ENCODE measurements at places on chromosomes 2 and 18.

- DNase-seq, result no peak
These were observed 76.5 kb upstream of the DLX2 start for GRCh38 chr2:172179045-172179701.

GRCh38 chr2:22942441-22942840 is 442.5 kb upstream of the KLHL29 start:
- DNase-seq, result no peak

GRCh38 chr2:100606332-100606725 is 43.5 kb downstream of the PDCL3 start:
- no peak for DNase-seq

DNA sequence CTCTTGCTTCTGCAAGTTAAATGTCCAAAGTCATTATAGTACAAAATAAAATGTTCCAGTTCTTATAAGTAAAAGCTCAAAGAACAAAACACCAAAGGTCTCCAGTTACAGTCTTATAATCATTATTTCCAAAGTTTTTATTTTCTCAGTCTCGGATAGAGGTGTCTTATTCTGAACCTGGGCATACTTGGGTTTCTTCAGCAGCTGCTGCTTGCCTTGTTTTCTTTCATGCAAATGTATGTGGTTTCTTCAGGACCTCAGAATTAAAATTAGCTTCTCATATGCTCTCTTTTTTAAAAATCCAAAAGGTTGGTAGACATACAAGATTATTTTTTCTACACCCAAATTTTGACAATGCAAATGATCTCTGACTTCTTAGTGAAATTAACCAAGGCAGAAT is 383.0 kb downstream of the METTL4 start:
- DNase-seq, result no peak

DNA sequence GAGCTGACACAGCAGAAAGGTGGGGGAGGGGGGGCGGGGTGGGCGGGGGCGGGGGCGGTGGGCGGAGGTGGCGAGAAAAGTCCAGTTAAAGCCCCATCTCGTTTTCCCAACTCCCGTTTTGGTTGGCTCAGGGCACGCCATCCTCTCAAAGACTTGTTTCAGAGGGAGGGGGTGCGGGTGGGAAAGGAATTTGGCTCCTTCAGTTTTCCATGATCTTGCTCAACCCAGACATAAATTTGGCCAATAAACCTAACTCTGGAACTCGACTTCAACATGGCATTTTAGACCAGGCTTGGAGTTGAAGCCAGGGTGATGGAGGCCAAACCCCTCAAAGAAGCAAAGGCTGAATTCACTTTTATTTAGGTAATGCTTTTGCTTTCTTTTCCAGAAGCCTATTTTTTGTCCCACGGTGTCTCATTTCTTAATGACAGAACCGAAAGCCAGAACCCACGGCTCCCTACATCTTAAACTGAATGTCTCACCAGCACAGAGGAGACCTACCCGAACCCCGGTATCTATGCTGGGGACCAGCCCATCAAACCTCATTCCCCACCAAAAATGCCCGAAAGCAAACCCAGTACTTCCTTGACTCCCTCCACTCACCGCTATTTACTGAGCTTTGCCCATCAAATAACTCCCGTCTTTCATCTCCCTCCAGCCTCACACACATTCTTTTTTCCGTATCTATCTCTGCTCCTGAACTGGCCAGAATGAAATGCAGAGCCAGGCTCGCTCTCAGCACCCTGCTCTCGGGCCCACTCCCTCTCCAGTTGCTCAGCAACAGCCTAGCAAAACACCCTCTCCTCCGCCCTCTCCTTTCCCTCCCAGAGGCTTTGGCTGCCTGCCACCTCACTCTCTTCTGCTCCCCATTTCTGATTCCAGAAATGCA is 4.3 kb downstream of the IGFBP5 start:
- DNase-seq, result peak; percentile 90

DNA sequence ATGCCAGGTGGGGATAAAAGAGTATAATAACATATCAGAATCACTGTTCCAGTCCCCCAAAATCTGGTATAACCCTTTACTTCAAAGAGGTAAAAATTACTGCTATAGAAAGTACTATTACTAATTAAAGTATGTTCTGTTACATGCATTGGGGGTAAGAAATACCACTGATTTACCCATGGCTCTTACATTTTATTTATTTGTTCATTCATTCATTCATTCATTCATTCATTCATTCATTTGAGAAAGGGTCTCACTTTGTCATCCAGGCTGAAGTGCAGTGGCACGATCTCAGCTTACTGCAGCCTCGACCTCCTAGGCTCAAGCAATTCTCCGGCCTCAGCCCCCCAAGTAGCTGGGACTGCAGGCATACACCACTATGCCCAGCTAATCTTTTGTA is 74.4 kb downstream of the MBOAT2 start:
- no peak for DNase-seq

- DNase-seq, result peak; percentile 73
These were observed 160.9 kb downstream of the DYSF start for GRCh38 chr2:71613953-71614925.

DNA sequence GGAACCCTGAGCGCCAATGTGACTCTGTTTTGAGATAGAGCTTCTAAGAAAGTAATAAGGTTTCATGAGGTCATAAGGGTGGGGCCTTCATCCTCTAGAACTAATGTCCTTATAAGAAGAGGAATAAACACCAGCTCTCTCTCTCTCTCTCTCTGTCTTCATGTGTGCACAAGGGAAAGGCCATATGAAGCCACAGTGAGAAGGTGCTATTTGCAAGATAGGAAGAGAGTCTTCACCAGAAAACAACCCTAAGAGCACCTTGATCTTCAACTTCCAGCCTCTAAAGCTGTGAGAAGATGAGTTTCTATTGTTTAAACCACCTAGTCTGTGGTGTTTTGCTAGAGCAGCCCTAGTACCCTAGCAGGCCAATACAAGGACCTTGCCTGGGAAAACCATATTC is 55.8 kb downstream of the DOCK10 start:
- DNase-seq, result no peak

- peak; percentile 60 for DNase-seq
These were observed 2.8 kb downstream of the SH3BP4 start for GRCh38 chr2:234954551-234954992.

DNA sequence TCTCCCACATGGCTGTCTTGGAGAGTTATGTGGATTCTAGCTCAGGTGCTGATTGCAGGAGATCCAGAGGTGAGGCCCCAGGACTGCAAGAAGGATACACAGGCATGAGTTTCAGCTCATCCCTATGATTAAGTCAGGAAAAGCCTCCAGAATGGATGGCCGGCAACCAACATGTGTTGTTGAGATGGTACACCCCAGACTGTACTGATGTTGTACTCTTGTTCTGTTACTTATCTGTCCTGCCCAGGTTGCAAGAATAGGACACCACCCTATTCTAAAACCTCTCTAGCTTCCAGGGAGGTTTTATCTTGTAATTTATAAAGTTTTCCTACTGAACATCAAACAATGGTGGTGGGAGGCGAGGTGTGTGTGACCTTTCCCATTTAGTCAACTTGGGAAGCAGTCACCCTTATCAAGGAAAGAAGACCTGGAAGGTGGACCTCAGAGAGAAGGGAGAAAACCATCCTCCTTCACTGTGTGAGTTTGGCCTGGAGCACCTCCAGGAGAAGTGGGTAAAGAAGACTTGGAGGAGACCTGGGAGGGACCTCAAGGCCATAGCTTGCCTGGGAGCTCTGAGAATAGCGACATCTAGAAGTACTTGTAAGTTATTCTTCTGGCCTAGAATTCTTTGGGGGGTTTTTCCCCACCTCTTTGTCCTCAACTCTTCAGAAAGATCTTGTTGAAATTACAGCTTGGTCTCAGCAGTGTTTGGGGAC is 8.6 kb downstream of the FAM124B start:
- no peak for DNase-seq
